ENCODE measurements at places on chromosomes 7 and 10.

DNA sequence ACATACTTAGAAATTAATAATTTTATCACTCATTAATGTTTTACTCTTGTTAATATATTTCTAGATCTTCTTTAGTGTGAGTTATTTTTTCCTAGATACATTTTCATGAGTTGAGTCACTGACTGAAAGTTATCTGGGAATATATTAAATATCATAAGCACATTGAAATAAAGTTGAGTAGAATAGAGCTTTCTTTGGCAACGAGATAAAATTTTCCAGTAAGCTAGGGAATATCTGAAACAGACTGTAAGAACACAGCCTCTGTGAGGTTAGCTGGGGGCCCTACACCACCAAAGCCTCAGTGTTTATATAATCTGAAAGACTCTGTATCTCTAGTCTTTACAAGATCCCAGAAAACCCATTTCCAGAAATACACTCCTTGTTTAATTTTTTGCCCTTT, 347.8 kb upstream of the PLXDC2 start:
- DNase-seq: no peak

DNA sequence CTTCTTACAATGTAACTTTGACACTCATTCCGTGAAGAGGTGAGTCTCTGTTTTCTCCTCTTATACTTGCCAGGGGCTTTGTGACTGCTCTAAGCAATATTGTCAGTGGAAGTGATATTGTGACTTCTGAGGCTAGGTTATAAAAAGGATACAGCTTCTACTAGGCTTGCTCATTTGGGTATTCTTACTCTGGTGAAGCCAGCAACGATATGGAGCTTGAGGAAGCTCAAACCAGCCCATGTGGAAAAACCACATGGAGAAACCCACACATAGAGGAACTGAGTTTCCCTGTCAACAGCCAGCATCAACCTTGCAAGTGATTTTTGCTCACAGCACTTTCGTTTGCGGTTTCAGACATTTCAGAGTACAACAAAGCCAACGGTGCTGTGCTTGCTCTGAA, 149.6 kb upstream of the SEMA3E start:
- no peak for DNase-seq

DNA sequence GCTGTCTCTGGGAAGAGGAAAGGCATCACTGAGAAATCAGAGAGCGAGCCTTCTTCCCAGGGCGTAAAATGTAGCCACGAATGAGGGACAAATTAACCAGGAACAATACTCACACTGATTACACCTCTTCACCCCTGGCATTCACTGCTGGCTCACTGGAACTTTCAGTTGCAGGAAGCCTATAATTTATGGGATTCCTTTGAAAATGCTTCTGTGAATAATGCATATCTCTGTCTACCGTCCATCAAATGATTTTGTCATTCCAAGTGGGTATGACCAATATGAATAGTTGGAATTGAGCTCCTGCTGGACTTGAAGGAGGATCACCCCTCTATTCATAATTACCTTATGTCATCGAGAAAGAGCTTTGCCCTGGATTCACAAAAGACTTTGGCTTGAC, 360.3 kb upstream of the FZD8 start:
- DNase-seq: no peak

DNA sequence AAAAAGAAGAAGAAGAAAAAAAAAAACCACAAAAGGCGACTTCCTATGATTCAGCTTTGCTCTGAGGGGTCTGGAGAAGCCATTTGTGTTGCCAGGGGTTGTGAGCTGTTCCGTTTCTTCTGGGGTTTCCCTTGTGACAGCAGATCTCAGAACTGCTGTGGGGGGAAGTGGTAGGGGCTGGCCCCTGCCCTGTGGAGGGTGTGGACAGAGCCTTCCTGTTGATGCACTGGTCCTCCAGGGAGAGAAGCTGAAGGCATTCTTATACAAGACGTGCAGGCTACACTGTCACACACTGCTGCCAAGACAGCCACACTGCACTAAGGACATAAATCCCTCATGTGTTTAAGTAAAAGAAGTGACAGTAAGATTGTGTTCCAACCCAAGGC, 17.3 kb upstream of the CSGALNACT2 start:
- DNase-seq: peak; percentile 24

DNA sequence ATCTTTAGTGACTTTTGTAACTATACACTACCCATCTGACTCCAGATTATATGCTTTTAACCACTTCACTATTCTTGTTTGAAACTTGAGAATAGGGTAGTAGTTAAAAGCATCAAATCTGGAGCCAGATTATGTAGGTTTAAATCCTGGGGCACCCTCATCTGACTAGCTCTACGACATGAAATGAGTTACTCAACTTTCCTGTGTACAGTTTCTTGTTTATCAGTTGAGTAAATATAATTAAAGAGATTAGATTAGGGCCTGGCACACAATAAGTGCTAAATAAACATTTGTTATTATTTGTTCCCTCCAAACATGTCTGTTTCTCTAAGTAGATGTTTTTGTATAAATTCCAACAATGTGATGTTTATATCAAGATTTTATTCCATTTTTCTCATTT, 485.3 kb upstream of the LRRTM3 start:
- no peak for DNase-seq

GRCh38 chr10:117670116-117670904, 127.8 kb downstream of the EMX2 start:
- DNase-seq: no peak

DNA sequence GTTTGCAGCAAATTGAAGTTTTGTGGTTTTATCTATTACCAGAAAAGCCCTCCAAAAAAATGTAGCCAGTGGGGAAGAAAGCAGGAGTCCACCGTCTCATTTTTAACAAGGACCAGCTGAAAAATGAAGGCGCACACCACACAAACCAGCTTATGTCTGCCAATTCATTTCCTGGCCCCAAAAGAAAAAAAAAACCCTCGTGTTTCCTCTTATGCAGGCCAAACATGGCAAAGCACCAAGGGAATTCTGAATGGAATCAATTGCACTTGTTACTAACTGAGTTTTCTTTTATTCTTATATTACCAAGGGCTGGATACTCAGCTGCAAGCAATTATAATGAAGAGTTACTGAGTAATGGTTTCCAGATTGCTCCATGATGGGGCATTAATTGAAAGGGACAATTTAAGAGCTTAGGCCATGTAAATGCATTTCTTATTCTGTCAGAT, 428.3 kb upstream of the NPVF start:
- no peak for DNase-seq

All from activated CD4-positive, alpha-beta T cell treated with anti-CD3 and anti-CD28 coated beads for 4 hours (primary cell).